Hippocampal formation (tissue), 2 donors: ENCODE measurements at places on chromosomes 3 and 15.
A peak's percentile ranks its signal among the peaks of the same experiment; 100 is the strongest.

- no peak for DNase-seq
Measured at GRCh38 chr3:61297821-61298220, 46.6 kb upstream of the FHIT start.

DNA sequence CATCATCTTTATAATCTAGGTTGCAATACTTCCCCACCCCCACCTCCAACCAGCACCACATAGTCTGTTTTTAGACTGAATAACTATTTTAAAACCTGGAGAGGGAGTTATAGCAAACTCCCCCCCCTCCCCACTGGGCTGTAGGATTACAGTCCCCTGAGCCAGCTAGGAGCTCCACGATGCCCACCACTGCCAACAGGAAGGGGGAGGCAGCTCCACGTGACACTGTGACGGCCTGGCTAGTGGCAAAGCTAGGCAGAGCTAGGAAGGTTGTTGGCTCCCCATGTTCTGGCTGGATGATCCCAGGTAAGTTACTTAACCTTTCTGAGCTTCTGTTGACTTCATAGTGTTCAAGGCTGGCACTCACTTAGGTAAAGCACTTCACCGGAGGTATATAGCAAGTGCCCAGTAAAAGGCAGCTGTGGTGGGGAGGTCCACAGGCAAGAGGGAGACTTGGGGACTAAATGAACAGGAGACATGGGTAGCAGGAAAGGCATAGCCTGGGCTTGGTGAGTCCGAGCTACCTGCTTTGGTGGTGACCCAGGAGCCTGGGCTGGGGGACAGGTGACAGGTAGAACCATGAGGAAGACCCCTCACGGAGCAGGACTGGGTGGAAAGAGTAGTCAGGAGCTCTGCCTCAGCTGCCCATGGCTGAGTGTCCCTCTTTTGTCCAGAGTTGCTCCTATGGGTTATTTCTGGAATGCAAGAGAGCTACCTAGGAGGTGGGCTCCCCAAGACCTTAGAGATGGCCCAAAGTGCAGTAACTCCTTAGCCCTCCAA, 4.0 kb upstream of the TBC1D21 start:
- no peak for DNase-seq

GRCh38 chr15:85905751-85906450, 111.2 kb upstream of the KLHL25 start:
- no peak for DNase-seq

GRCh38 chr3:124976383-124976782, 41.8 kb upstream of the MUC13 start:
- DNase-seq: no peak

GRCh38 chr3:43863966-43864933, 173.5 kb downstream of the ABHD5 start:
- no peak for DNase-seq

- no peak for DNase-seq
Measured at GRCh38 chr3:10149226-10149625, 7.6 kb downstream of the VHL start.

GRCh38 chr3:71681224-71681668, 44.0 kb downstream of the EIF4E3 start:
- peak; percentile 42 for DNase-seq

DNA sequence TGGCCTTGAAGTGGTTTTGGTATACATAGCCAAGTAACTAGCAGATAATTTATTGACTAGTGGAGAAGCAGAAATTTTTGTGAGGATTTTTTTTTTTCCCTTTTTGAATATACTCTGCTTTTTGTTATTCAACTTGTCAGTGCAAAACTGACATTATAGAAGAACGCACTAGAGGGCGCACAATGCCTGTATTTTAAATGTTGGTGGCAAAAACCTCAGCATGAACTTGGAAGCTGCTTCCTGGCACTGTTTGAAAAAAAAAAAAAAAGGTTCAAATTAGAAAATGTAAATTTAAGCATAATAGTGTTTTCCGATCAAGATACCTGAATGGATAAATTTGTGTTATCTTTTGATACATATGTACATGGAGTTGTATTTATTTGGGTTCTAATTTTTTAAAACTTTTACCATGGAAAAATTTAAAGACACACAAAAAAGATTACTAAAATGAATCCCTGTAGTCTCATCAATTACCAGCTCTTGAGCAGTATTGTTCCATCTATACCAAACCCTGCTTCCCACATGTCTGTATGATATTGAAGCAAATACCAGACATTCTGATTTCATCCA, 56.0 kb downstream of the SLC25A26 start:
- peak; percentile 81 for DNase-seq

- no peak for DNase-seq
Measured at GRCh38 chr3:50417637-50418033, 58.3 kb upstream of the TMEM115 start.

DNA sequence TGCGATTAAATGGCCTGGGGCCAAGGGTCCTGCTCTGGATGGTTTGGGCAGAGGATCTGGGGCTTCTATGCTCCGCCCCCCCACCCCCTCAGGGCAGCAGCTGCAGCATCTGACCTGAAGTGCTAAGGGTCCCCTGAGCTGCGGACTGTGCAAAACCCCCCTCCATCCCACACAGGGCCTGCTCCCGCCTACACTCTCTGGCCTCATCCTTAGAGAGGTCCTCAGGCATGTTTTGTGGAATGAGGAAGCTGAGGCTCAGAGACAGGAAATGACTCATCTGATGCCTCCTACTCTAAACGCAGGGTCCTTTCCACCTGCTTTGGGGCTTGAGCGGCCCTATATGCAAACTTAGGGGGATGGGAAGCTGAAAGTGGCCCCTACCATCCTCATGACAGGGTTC, 59.5 kb upstream of the CTSH start:
- no peak for DNase-seq

DNA sequence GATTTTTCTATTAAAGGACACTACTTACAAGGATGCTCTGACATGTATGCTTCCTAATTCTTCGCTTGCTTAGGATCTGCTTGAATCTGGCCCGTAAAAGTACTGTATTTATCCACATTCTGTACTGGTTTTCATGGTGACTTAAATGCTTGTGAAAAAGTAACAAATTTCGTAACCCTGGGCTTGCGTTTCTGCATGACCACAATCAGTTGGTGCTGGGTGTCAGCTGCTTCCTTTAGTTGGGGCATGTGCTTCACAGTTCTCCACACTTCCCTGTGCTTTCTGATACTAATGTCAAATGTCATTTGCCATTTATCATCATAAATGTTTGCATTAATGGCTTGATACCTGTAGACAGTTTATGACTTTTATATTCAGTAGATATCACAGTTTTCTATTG, 218.4 kb upstream of the MLF1 start:
- DNase-seq: no peak

DNA sequence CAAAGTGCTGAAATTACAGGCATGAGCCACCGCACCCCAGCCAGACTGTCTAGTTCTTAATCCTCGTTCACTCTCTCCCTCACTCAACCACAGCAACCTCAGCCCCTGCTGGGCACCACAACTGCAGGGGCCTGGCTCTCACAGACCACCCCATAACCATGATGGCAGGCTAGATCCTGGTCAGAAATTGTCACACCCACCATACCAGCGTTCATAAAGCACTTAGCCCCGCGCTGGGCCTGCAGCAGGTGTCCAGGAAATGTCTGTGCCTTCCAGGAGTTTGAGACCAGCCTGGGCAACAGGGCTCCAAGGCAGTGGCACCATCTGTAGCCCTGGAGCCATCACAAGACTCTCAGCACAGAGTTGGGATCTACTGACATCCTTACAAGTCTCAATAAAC, 1.9 kb downstream of the SHISA5 start:
- no peak for DNase-seq

DNA sequence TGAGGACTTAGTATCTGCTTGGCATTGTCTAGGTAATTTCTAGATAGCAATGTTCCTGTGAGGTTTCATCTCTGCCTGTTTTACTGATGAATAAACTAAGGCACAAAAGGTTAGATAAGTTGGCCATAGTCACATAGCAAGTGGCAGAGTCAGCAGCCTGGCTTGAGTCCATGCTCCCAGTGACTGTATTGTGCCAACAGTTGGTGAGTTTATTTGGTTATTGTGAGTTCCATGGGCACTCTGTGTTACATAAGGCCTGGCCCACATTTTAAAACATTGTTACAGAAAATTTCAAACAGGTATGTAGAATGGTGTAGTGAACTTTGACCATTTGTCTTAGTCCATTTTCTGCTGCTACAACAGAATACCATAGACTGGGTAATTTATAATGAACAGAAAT, 15.2 kb downstream of the MCM2 start:
- DNase-seq: no peak

DNA sequence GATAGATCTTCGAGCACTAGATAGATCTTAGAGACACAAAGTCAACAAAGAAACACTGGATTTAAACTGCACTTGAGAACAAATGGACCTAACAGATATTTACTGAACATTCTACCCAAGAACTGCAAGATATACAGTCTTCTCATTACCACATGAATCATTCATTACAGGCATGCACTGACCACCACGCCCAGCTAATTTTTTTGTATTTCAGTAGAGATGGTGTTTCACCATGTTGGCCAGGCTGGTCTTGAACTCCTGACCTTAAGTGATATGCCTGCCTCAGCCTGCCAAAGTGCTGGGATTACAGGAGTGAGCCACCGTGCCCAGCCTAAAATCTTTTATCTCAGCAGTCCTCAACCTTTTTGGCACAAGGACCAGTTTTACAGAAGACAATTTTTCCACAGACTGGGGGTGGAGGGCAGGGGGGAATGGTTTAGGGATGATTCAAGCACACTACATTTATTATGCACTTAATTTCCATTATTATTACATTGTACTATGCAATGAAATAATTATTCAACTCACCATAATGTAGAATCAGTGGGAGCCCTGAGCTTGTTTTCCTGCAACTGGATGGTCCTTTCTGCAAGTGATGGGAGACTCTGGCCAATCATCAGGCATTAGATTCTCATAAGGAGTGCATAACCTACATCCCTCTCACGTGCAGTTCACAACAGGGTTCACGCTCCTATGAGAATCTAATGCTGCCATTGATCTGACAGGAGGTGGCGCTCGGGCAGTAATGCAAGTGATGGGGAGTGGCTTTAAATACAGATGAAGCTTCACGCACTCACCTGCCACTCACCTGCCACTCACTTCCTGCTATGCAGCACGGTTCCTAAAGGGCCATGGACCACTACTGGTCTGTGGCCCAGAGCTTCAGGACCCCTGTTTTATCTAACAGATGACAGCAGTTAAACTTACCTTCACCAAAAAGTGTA, 21.7 kb downstream of the CSNK1G1 start:
- DNase-seq: no peak

- DNase-seq: no peak
Measured at GRCh38 chr3:179265875-179266274, 15.0 kb upstream of the KCNMB3 start.
